NCI-H510A treated with DMSO at 0.1 percent for 48 hours (cell line): ENCODE measurements at places on chromosomes 5 and 9.

DNA sequence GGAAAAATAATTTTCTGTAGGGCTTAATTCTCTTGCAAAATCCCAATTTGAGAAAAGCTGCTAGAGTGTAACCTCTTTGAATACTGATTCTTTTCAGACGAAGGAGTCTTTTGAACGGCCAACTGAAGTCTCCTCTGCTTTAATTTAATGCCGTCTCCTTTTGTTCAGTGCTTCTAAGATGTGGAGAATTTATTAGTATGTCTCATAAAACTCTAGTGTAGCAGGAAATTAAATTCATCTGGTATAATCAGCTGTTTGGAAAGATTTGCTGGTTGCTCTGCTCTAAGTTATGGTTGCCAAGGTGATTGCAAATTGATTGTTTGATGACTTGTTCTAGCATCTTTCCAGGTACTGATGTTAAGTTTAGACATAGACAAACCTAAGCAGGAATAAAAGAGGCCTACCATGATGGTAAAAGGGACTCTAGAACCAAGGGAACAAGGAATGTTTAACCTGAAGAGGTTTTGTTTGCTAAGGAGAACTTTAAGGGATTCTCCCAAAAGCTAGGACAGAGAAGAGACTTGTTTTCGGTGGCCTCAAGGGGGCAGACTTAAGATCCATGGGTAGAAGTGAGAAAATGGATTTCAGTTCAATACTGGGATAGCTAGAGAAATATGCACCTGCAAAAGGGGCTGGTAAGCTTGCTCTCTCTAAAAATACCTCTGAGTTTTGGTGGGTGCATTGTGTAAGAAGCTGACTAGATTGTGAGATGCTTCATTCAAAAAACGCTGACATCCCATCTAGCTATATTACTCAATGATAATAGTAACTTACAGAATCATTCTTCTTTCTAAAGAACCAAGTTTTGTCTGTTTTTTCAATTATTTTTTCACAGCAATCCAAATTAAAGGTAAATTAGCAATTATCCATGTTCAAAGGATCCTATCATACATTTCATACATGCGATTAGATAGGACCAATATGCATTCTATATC, 5.7 kb upstream of the ADRB2 start:
- no peak for DNase-seq

GRCh38 chr9:113591899-113592625, 128.5 kb downstream of the RGS3 start:
- no peak for DNase-seq

GRCh38 chr5:82106756-82107155, 134.9 kb downstream of the ATG10 start:
- no peak for DNase-seq

DNA sequence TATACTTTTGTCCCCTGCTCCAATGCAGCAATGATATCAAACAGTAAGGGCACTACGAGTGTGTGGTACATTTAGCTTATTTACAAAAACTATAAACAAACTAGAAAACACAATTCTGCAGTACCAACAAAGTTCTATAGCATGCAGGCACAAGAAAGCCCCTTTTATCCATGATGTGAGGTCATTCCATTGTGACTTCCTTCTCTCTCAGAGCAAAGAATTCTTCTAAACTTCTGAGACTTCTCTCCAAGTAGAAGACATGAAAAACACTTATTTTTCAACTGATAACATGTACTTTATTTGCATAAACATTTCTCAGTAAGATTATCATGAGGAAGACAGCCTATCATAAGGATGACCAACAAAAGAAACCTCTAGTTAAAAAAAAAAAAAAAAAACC, 569.8 kb downstream of the TLE1 start:
- DNase-seq, result no peak

- peak; percentile 51 for DNase-seq
Measured at GRCh38 chr9:98989036-98990000, 45.6 kb downstream of the COL15A1 start.

GRCh38 chr5:159935946-159936345, 19.7 kb downstream of the ADRA1B start:
- no peak for DNase-seq

GRCh38 chr9:114503522-114504340, 1.5 kb downstream of the WHRN start:
- no peak for DNase-seq

- no peak for DNase-seq
Measured at GRCh38 chr9:113603773-113604172, 140.2 kb downstream of the RGS3 start.

DNA sequence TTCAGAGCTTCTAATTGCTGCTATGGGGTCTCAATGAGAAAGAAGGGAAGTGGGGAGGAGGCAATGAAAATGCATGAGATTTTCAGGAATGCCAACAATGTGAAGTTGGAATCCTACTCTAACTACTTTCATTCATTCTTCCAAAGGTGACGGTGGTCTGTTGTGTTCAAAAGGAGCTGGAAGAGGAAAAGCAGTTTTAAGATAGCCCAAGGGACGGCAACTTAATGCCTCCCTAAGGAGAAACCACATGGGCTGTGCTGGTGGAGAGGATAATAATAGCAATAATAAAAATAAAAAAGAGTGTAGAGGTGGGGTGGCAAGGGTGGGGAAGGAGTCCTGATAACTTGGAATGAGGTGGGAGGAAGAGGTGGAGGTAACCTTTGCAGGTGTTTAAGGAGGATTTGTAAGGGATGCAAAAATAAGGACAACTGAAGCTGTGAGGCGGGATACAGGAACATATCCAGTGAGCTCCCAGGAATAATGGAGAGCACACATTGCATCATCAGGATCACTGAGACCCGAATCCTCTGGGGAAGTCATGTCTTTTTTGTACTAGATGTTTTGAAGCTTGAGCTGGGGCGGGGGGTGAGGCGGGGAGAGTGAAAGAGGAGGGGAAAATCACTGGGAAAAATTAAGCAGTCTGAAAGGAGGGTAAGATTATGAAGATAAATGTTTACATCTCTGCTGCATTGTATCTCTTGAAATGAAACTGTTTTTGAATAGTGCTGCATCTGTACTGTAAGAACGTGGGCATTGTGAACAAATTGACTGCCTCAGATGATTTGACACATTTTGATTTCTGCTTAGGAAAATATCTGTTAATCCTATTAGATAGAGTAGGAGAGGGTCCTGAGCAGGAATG, 120.1 kb upstream of the TMEM161B start:
- no peak for DNase-seq

DNA sequence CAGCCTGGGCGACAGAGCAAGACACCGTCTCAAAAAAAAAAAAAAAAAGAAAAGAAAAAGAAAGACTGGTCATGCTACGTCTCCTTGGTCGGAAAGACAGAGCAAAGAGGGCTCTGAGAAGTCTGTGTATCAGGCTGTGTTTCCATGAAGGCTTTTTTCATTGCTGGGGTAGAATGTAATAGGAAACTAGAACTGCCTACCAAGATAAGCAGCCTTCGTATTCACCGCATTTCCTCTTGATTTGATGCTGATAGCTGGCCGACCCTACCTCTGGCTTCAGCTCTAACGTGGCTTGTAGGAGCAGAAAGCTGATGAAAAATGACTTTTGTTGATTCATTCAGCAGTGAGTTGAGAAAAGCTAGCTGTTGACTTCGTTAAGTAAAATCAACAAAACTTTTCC, 17.4 kb downstream of the SLC1A3 start:
- no peak for DNase-seq

DNA sequence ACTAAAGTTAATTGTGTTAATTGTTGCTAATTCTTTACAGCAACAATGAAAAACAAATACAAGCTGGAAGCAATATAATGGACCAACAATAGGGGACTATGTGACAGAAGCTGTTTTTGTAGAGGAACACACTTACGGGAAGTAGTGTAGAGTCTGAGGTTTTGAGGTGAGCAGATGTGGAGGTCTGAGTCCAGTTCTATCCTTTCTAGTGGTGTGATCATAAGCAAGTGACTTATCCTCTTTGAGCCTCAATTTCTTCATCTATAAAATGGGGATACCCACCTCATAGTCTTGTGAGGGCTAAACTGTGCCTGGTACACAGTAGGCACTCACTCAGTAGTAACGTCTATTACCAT, 28.3 kb downstream of the ALG2 start:
- no peak for DNase-seq

- no peak for DNase-seq
Measured at GRCh38 chr5:126460977-126461376, 37.8 kb downstream of the GRAMD2B start.

GRCh38 chr5:87125766-87126165, 141.9 kb upstream of the RASA1 start:
- no peak for DNase-seq

DNA sequence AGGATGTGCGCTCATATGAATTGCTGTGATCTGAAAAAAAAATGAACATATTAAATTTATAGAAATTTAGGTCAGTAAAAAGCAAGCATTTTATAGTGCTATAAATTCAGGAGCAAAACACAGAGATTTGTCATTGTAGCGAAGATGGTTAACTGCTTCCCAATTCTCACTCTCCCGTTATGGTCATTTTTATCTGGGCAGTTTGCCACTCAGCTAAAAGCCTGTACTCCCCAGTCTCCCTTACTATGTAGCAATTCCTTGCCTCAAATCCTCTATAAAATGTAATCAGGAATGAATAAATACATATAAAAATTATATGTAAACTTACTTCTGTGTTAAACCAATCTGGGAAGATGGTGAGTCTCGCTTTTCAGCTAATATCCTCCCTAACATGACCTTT, 471.5 kb downstream of the HINT1 start:
- no peak for DNase-seq

- DNase-seq, result no peak
Measured at GRCh38 chr5:1543398-1544293, 19.9 kb upstream of the LPCAT1 start.

GRCh38 chr5:157026789-157027424, 32.0 kb downstream of the HAVCR1 start:
- peak; percentile 23 for DNase-seq

DNA sequence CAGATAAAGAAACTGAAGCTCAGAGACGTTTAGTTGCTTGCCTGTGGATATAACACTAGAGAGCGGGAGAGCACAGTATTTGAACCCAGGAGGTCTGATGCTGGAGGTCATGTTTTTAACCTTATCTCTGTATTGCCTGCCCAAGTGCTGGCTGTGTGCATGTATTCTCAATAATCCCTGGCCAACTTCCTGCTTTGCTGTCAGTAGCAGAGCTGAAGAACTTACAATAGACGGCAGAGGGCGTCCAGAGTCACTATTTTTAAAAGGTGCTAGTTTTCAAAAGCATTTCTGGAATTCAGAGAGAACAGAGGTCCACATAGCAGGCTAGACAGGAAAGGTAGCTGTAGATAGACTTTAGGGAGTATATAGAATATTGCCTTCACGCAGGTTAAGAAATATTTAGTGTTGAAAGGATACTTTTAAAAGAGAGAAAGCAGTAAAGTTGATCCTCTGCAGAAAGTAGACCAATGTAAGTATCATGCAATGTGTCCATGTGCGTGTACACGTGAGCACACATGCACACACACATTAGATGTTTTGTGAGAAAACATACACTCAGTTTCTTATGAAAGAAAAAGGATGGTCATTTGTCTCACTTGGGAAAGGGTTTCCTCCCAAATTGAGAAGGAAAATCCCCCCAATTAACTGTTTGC, 46.3 kb downstream of the PTCD2 start:
- peak; percentile 69 for DNase-seq

GRCh38 chr9:6785682-6786081, 27.9 kb downstream of the KDM4C start:
- DNase-seq, result no peak
